ENCODE measurements at places on chromosomes 4 and X. TPM values are rescaled to one million over a fixed set of nuclear protein-coding genes. Genes with fewer than 3 reads are reported as not detected.

GRCh38 chr4:138561906-138562305, 319.8 kb upstream of the SLC7A11 start:
- H3K36me3 ChIP-seq, result no peaks in the 10 kb centered on the region
- no peak overlapping the region for H3K27ac ChIP-seq
- DNase-seq, result no peak
- no peaks in the 10 kb centered on the region for H3K4me1 ChIP-seq
- no peak overlapping the region for H3K4me3 ChIP-seq

DNA sequence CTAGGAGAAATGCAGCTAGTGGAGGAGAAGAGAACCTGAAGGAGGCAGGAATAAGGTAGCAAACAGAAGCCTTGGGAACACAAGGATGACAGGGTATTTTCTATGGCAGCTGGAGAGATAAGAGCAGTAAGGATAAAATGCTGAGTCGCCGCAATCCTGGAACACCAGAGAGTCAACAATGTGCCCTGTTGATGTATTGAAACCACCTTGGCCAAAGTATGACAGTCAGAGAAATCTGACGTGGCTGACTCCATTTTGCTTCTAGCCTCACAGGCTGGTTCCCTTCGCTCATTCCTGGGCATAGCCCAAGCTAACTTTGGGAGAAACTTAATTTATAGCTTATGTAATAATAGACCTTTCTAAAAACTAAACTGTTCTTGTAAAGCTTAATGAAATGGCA, 56.6 kb upstream of the C4orf54 start:
- no peak for DNase-seq
- no peaks in the 10 kb centered on the region for H3K27me3 ChIP-seq
- H3K4me3 ChIP-seq, result no peak overlapping the region
- no peaks in the 10 kb centered on the region for H3K4me1 ChIP-seq
- H3K27ac ChIP-seq, result no peak overlapping the region

GC gene
- not detected for total RNA-seq

DNA sequence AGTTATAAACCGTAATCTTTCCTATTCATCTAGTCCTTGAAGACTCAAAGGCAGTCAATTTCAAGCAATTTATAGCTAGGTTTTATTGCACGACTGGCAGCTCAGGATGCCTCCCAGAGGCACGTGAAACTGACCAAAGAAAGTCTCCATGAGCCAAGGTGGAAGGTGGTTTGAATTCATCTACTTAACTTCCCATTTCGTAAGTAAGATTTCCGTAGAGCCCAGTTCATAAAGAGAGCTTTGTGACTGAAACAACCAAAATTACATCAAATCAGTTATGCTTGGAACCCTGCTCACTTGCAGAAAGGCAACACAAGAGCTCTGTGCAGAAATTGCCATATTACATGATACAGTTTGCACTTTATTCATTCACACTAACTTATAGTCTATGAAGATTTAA, 556.0 kb downstream of the TRIML1 start:
- H3K36me3 ChIP-seq, result no peaks in the 10 kb centered on the region
- no peak for DNase-seq
- no peaks in the 10 kb centered on the region for H3K4me1 ChIP-seq
- no peaks in the 10 kb centered on the region for H3K27me3 ChIP-seq
- no peak overlapping the region for H3K27ac ChIP-seq
